ENCODE measurements at places on chromosomes 6 and 20. TPM values are rescaled to one million over a fixed set of nuclear protein-coding genes. Genes with fewer than 3 reads are reported as not detected.

The ECT2L gene
- total RNA-seq: not detected

The MLIP gene
- total RNA-seq: not detected

The SLC13A3 gene
- total RNA-seq: not detected

The ABCF1 gene
- 19.4 TPM for total RNA-seq

The DEFB124 gene
- total RNA-seq: not detected

The TGM2 gene
- 111 TPM for total RNA-seq

The ENPP4 gene
- total RNA-seq: 3.6 TPM

The MUCL3 gene
- not detected for total RNA-seq

The SDCBP2 gene
- 4.9 TPM for total RNA-seq

The MUC21 gene
- not detected for total RNA-seq

The BPIFB2 gene
- total RNA-seq: not detected

The CRISP3 gene
- not detected for total RNA-seq

The RAB5IF gene
- total RNA-seq: 278 TPM

The EBF4 gene
- total RNA-seq: not detected

The SLC12A5 gene
- 0.15 TPM for total RNA-seq

The TEAD3 gene
- total RNA-seq: 9.2 TPM

The CTCFL gene
- total RNA-seq: not detected

The FAM83B gene
- not detected for total RNA-seq

The MEP1A gene
- total RNA-seq: not detected

The NTSR1 gene
- not detected for total RNA-seq

Data from MG63 (cell line).